ENCODE measurements at places on chromosomes 13 and 19.
A peak's percentile ranks its signal among the peaks of the same experiment; 100 is the strongest.

DNA sequence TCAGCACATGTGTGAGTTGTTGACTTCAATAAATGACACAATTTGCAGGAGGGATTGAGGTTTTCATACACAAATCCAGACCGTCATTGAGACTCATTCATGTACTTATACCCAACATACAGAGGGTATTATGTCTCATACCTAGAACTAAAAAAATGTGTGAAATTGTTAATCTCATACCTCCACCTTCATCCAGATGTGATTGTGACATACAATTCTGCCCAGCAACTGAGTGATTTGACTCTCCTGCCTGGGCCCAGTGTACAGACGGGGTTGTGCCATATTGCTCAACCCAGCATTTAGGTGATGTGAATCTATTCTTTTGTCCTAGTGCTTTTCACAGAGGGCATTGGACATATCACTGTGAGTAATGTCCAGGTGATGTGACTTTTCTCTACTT is 12.6 kb upstream of the ZNF681 start:
- no peak for DNase-seq

DNA sequence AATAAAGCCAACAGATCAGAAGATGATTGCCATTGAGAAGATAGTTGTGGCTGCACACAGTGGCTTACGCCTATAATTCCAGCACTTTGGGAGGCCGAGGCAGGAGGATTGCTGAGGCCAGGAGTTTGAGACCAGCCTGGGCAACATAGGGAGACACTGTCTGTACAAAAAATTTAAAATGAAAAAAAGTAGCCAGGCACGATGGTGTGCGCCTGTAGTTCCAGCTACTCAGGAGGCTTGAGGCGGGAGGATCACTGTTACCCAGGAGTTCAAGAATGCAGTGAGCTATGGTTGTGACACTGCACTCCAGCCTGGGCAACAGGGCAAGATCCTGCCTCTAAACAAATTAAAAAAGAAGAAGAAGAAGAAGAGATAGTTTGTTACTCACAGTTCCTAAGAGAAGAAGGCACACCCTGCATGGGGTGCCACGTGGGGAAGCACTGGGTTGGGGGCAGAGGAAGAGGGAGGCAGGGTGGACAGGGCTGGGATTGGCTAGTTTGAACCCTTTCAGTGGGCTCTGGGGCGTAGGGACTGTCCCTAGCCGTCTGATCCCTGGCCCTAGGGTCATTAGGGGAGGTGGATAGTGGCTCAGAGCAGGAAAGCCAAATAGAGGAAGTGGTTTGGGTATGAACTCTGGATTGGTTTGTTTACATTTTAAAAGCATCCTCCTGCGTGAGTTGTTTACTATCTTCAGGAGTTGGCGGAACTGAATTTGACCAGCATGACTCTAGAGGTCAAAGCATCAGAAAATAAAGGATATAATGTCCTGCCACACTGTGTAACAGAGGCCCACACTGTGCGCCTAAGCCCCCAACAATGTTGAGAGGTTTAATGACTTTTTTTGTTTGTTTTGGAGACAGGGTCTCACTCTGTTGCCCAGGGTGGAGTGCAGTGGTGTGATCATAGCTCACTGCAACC is 60.5 kb upstream of the MEDAG start:
- DNase-seq, result no peak

GRCh38 chr19:36638862-36639510 is 27.7 kb downstream of the ZNF461 start:
- no peak for DNase-seq

DNA sequence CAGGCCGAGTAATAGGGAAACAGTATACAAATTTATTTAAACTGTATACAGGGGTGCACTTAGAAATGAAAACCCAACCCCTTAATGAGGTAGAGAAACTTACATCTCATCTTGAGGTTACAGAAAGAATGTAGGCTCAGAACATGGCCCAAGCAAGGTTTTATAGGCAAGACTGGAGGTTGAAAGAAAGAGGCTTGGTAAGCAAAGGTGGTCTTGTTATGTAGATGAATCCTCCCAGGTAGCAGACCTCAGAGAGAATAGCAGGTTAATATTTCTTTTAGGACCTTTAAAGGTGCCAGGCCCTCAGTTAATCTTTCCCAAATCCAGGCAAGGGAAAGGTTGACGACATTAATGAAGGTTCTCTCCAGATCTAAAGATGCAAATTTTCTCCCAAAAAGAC is 1466.8 kb upstream of the PRR20A start:
- no peak for DNase-seq

GRCh38 chr13:104953588-104953987 is 1581.9 kb downstream of the EFNB2 start:
- DNase-seq, result no peak

GRCh38 chr19:18074192-18074591 is 12.5 kb downstream of the IL12RB1 start:
- no peak for DNase-seq

- no peak for DNase-seq
These were observed 24.5 kb upstream of the CXCL17 start for GRCh38 chr19:42467183-42467760.

- DNase-seq, result no peak
These were observed 7.1 kb upstream of the WTIP start for GRCh38 chr19:34474233-34474989.

GRCh38 chr19:7743425-7743841 is 3.9 kb downstream of the CD209 start:
- DNase-seq, result no peak

DNA sequence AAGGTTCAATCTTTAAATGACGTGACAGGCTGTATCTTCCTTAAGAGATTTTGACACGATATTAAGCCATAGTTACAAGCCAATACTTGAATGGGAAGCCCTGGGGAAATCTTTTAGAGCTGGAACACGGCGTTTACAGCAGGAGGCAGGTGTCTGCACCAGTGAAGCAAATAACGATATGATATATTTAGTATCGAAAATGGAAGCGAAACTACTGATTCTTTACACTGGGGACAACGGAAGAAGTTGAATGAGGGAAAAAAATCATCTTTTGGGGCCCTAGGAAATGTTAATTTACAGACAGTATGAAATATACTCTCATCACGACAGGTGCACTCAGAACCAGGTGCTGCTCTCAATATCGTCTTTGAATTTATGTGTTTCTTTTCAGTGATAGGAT is 793.9 kb upstream of the PCDH20 start:
- DNase-seq, result no peak

- DNase-seq, result no peak
These were observed 790.9 kb upstream of the PRR20A start for GRCh38 chr13:56349866-56350265.

- DNase-seq, result no peak
These were observed 92.9 kb downstream of the PCDH9 start for GRCh38 chr13:67137044-67137735.

DNA sequence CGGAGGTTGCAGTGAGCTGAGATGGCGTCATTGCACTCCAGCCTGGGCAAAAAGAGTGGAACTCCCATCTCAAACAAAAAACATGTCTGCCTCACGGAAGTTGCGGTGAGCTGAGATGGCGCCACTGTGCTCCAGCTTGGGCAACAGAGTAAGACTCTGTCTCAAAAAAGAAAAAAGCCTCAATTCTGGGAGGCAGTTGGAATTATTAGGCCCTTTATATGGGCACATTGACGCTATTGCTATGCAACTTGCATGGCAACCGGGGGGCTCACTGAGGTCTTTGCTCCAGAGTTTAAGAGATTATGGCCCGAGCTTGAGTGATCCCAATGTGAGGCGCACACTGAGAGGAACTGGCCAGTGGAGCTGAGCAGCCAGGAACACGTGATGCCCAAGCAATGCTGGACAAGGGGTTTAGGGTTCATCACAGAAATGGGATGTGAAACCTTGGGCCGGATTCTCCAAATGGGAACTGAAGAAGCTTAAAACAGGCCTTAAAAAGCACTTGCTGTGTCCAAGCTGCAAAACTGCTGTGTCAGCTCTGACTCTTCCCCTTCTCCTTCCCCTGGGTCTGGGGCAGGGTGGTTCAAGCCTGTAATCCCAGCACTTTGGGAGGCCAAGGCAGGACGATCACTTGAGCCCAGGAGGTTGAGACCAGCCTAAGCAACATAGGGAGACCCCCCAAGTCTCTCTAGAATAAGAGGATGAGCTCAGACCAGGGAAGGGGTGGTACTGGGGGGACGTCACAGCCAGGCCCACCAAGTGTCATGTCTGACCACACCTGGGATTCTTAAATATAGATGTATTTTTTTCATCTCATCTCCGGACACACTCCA is 2.5 kb downstream of the FTL start:
- DNase-seq, result peak; percentile 63

DNA sequence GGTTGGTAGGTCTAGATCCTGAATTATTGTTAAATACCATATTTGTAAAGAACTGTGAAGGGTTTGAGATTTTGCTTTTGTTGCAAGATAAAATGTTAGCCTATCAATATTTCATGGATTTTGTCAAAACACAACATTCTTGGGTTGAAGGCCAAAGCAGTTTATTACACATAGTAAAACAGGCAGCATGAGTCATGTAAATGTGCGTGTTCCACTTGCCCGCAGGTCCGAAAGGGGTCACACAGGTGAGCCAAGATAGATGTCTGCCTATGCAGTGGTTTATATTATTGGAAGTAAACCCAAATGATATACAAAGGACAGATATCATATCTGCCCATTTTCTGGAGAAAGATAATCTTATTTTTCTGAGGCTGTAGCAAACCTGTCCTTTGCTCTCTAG is 1654.4 kb upstream of the SPRY2 start:
- no peak for DNase-seq

DNA sequence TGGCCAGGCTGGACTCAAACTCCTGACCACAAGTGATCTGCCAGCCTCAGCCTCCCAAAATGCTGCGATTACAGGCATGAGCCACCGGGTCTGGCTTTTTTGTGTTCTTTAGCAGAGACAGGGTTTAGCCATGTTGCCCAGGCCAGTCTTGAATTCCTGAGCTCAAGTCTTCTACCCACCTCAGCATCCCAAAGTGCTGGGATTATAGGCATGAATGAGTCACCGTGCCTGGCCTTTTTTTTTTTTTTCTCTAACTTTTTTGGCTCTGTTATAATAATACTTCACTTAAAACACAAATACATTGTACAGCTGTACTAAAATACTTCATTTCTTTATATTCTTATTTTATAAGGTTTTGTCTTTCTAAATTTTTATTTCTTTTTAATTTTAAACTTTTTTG is 599.5 kb upstream of the PCDH9 start:
- no peak for DNase-seq

GRCh38 chr19:10517361-10517759 is at the start of gene S1PR5:
TSS of gene S1PR5 (minus strand) at chr19:10517447. CDS start at chr19:10515011, 2,436 bp downstream.
- no peak for DNase-seq

- DNase-seq, result peak; percentile 75
These were observed 11.9 kb upstream of the ZNF57 start for GRCh38 chr19:2888731-2889224.

DNA sequence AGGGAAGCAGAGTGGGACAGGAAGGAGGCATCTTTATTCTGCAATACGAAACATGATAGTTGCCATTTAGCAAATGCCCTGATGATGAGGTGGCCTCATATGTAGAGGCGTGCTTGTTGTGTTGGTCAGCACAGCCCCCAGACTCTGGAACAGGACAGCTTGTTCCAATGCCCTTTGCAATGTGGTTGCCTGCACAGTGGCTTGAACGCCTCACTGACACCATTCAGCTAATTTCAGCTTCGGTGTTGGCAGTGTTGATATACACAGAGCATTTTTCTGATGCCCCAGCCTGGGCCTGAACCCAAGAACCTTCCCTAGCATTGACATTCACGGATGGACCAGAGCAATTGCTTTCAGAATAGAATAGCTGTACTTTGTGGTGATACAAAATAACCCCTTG is 133.3 kb downstream of the HS6ST3 start:
- DNase-seq, result no peak

DNA sequence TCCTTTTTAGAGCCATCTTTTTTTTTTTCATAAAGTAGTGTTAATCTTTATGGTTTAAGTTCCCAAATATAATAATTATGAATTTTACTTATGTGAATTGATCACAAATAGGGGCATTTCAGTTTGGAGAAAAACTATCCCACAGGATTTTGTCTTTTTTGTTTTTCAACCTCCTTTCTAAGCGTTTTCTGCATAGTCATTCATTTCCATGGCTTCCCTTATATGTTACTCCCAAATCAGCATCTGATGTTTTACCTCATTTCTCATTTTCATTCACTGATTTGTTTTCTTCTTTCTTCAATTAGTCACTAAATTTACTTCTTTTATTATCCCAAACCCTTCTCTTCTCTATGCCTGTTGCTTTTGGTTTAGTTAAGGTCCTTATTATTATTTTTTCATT is 24.7 kb downstream of the PDS5B start:
- no peak for DNase-seq

- DNase-seq, result no peak
These were observed 14.4 kb downstream of the TTYH1 start for GRCh38 chr19:54429545-54430227.

DNA sequence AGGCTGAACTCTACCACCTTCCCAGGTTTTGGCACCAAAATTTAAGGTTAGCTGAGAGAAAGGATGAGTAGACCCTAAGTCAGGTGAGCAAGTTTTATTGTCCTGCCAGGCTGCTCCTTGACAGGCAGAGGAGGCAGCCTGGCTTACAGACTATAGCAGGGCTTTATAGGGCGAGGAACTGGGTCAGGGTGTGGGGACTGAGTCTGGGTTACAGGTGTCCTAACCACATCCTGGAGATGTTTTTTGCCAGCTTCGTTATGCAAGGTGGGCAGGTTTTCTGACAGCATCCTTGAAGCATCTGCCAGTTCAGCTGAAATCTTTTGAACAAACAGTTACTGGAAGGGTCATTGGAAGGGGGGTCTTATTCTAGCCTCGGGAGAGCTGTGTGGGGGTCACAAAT is 905.7 kb upstream of the SLITRK5 start:
- no peak for DNase-seq
